ENCODE measurements at places on chromosomes 5 and 9.

GRCh38 chr9:81613002-81613812 lies 76.1 kb downstream of the TLE1 start:
- no peak for DNase-seq

GRCh38 chr9:114327749-114328148 lies 1.9 kb upstream of the ORM2 start:
- no peak for DNase-seq

GRCh38 chr9:110604171-110604601 lies 24.6 kb upstream of the SVEP1 start:
- DNase-seq: no peak

DNA sequence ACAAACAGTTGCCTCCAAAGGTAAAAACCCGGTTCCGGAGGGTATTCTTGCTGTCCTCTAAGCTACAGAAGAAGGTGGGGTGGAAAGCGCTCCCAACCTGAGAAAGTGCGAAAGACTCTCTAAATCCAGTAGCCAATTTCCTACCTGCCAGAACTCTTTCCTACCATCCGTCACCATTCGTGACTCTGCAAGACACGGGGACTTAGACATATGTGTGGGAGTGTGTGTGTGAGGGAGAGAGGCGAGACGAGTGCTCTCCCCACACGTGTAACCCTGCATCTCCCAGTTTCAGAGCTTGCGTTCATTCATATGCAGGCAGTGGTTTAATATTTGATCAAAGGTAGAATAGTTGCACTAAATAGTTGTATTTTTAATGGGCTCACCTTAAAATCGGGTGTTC lies 473 bp upstream of the GABRA1 start:
- DNase-seq: no peak

- no peak for DNase-seq
Observed at GRCh38 chr5:148523139-148523538, 131.2 kb downstream of the HTR4 start.

DNA sequence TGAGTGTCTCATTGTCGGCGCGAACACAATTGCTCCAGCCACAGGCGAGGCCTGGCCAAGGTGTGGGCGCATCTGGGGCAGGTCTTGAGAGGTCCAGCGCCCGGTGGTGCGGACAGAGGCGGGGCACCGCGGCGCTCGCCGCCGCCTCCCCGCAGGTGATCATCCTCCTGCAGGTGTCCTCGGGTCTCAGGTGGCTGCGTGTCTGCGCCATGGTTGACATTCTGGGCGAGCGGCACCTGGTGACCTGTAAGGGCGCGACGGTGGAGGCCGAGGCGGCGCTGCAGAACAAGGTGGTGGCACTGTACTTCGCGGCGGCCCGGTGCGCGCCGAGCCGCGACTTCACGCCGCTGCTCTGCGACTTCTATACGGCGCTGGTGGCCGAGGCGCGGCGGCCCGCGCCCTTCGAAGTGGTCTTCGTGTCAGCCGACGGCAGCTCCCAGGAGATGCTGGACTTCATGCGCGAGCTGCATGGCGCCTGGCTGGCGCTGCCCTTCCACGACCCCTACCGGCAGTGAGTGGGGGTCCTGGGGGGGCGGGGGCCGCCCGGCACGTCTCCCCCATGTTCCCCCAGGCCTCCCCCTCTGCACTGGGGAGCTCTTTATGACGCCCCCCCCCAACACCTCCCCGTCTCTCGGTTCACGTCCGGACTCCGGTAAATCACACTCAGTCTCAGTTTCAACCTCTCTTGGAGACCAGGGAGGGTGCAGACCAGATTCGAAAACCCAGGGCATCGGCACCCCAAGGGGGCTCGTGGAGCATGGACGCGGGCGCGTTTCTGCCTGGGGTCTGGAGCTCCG lies 446 bp downstream of the NXNL2 start:
- peak; percentile 42 for DNase-seq

GRCh38 chr9:14417237-14417636 lies 103.3 kb upstream of the NFIB start:
- DNase-seq: no peak

- no peak for DNase-seq
Observed at GRCh38 chr5:161009194-161009593, 157.2 kb upstream of the ATP10B start.
